Neural crest cell (in vitro differentiated cells): ENCODE measurements at places on chromosomes 5 and 9.

DNA sequence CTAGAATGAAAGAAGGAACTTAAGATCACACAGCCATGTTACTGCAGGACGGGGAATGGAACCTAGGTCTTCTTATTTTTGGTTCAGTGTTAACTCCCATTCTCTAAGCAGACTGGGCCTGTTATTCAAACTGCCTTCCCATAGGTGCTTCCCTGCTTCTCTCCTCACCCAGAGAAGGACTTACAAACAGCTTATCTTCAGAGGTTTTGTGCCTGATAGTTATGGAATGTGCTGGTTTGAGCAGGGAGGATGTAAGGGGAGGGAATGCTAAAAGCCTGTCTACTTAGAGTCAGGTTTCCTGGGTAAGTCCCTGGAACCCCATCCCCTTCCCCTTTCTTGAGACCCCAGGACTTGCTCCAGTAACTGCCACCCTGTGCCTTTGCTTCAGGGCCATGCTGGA is 4.2 kb upstream of the PSMD5 start:
- no peak for DNase-seq

DNA sequence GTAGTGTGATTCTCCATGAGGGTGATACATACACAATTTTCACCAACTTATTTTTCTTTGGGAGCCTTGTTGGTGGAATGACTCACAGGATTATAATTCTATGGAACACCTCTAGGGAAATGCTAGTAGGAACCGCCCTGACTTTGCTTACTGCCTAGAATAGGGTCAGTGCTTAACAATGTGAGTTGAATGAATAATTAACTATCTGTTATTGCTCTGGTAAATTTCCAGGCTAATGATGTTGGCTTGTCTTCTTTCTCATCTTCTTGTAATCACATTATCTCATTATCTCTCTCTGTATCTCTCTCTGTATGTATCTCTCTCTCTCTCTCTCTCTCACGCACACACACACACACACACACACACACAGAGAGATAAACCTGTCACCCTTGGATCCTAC is 291.1 kb downstream of the TRIM32 start:
- DNase-seq, result no peak

DNA sequence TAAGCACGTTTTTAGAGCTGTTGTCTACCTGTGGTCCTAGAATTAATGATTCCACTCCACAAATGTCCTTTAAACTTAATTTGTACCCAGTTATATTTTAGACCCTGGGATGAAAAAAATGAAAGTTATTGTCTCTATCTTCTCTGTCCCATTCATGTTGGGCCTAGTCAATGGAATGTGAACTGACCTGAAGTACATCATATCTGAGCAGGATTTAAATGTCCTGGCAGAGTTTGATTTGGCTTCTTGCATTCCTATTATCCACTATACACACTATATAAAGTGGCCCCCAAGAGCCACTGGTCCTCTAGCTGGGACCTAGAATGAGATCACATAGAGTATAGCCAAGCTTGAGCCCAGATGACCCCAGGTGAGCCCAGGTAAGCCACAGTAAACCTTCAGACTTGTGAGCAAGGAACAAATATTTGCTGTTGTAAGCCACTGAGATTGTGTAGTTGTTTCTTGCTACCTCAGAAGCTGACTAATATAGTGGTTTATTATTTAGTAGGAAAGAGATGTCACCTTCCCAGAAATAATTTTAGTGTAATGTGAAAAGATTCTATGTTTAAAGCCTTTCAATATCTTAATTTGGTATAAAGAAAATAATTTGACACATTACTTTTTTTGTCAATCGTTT is 37.1 kb upstream of the C6 start:
- no peak for DNase-seq

GRCh38 chr9:85420750-85421149 is 321.0 kb downstream of the AGTPBP1 start:
- DNase-seq, result peak; percentile 4

DNA sequence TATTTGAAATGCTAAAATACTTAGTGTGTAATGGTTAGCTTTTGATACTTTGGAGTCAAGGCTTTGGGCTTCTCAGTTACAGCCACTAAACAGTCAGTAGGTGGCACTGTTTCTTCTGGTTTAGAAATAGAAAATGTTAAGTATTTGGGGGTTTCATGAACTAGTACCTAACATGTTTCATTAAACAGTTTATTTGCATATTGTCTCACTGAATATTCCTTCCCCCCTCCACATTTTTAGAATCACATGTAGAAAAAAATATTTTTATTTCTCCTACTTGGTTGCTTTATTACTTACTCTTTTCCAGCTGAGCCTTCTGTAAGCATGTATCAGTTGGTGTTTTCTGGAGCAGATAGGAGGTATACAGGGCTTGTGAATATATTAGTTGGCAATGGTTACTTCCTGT is 48.0 kb downstream of the IPO11 start:
- DNase-seq, result no peak
